ENCODE measurements at places on chromosomes 6 and 20. TPM values are rescaled to one million over a fixed set of nuclear protein-coding genes. Genes with fewer than 3 reads are reported as not detected.

ULBP3 gene
- polyA plus RNA-seq, result 0.56 TPM

TFAP2D gene
- polyA plus RNA-seq, result not detected

CASS4 gene
- polyA plus RNA-seq, result 0.26 TPM

GPX5 gene
- not detected for polyA plus RNA-seq

ADGB gene
- polyA plus RNA-seq, result not detected

CRYBG1 gene
- 3.9 TPM for polyA plus RNA-seq

FYN gene
- polyA plus RNA-seq, result 103 TPM

NKAIN4 gene
- not detected for polyA plus RNA-seq

DEFB127 gene
- not detected for polyA plus RNA-seq

CPXM1 gene
- 38.5 TPM for polyA plus RNA-seq

TSHZ2 gene
- 15.8 TPM for polyA plus RNA-seq

IL17A gene
- polyA plus RNA-seq, result not detected

UBE2C gene
- polyA plus RNA-seq, result 1.1 TPM

All from adipose tissue (tissue), 3 donors.